Activated T-cell treated with anti-CD3 and anti-CD28 coated beads, Interleukin-2, amount 50 U/mL, for 1 hour (primary cell): ENCODE measurements at places on chromosomes 7 and 10.

DNA sequence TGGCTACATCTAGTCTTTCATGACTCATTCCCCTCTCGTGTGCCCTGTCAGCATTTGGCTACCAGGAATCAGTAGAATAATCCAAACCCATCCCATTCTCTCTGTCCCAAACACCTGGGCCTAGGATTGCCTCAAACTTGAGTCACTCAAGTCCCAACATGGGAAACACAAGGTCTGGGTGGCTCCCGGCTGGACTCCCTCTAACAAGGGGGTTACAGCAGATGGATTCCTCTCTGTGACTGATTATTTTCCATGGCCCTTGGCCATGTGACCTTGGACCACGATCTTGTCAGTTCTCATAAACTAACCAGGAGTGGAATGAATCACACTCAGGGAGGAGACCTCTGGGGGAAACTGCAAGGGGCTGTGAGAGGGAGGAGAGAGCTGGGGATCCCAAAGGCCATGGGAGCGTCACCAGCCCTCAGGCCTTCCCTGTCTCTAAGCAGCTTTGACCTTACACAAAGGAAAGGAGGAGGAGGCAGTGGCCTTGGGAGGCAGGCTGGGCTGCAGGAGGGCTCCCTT lies 533.1 kb downstream of the KCNMA1 start:
- DNase-seq: no peak

- no peak for DNase-seq
Observed at GRCh38 chr7:121576148-121576917, 180.2 kb upstream of the FAM3C start.

DNA sequence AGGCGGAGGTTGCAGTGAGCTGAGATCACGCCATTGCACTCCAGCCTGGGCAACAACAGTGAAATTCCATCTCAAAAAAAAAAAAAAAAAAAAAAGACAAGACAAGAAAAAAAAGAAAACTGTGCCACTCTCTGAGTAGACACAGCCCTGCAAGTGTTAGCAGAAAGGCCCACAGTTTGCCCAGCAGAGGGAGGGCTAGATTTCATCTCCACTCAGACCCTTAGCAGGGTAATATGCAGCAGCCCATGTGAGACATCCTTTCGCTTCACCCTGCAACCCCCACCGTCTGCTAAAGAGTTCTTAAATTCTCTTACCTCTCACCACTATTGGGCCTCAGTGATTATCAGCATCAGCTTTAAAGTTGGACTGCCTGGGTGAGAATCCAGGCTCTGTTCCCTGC lies 38.2 kb downstream of the CTNNA3 start:
- no peak for DNase-seq

DNA sequence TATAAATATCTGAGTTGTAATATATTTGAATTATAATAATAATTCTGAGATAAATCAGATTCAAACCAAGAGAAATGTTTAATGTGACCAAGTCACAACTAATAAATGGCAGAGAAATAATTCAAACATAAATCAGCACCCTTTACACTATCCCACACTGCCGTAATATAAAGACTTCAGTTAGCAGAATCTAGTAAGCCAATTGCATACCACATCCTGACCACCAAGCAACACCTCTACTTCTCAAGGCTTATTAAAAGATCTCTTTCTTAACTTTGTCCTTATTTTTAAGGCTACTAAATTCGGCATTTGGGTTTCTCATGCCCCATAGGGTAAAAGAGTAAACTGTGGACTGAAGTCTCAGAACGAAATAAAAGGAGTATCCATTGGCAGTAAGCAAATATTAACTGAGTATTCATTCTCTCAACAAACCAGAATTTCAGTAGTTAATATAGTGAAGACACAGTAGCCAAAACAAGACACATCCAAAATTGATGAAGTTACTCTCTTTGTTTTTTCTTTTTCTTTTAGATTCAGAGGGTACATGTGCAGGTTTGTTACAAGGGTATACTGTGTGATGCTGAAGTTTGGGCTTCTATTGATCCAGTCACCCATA lies 14.8 kb downstream of the ACBD5 start:
- DNase-seq: no peak

DNA sequence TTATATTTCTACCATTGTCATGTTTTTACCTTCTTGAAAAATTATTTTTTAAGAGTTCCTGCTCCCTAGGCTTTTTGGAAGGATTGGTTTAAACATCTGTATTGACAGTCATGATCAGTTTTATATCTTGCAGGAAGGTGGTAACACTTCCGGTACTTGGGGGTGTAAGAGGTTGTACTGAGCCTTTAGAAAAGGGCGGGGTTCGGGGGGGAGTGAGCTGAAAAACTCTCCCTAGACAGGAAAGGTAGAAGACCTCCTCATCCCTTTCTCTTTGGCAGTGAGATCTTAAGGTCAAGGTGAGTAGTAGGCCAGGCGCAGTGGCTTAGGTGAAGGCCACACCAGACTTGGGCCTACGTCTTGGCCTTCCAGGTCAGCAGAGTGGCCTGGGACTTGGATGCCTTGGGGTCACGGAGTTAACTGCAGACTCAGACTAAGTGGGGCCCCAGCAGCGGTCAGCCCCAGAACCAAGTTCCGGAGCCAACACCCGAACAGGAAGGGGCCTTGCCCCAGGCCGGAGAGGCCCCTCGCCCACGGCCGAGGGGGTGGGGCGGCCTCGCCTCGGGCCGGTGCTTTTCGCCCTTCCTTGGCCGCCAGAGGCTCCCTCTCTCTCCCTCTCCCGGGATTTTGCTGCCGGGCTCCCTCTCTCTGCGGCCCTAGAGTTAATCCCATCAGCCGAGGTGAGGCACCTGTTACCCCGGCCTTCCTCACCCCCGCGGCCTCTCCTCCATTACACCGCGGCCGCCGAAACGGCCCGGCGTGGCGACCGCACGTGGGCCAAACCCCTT lies at the start of gene PPP1R9A:
TSS of gene PPP1R9A (plus strand) at position 569 of the 785 bp plus-strand sequence. CDS start 2,520 bp downstream, outside the sequence.
- DNase-seq: no peak

DNA sequence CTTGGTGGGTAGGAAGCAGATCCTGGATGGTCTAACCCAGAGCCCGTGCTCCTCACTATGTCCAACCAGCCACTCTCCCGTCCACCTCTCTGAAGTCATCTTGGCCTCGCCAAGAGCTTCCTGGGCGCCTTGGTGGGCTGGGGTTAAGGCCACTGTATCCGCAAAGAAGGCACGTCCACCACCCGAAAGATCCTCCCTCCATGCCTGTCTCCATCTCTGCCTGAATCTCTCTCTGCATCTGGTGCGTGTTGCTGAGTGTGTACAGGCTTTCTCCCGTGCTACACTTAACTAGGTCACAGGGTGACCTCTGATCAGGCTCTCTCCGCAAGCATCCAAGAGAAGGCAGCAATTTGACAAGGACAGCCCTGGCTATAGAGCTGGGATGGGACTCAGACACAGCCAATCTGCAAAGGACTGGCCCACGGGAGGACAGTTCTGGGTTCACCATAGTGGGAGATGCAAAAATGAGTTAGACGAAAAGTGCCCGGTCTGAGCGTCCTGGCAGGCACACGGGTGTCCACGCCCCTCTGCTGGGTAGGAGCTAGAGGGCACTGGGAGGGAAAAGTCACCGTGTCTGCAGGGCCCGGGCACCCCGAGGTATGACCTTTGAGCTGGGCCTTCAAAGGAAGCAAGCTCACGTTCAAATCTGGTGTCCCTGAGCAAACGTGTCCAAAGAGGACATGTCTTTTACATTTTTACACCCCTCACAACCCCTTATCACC lies 9.4 kb upstream of the RFC2 start:
- DNase-seq: no peak

- no peak for DNase-seq
Observed at GRCh38 chr10:22795546-22795945, 81.2 kb upstream of the PIP4K2A start.

- DNase-seq: no peak
Observed at GRCh38 chr7:107777702-107778101, 25.3 kb downstream of the SLC26A3 start.

- DNase-seq: no peak
Observed at GRCh38 chr10:106714734-106715555, 449.6 kb downstream of the SORCS1 start.

DNA sequence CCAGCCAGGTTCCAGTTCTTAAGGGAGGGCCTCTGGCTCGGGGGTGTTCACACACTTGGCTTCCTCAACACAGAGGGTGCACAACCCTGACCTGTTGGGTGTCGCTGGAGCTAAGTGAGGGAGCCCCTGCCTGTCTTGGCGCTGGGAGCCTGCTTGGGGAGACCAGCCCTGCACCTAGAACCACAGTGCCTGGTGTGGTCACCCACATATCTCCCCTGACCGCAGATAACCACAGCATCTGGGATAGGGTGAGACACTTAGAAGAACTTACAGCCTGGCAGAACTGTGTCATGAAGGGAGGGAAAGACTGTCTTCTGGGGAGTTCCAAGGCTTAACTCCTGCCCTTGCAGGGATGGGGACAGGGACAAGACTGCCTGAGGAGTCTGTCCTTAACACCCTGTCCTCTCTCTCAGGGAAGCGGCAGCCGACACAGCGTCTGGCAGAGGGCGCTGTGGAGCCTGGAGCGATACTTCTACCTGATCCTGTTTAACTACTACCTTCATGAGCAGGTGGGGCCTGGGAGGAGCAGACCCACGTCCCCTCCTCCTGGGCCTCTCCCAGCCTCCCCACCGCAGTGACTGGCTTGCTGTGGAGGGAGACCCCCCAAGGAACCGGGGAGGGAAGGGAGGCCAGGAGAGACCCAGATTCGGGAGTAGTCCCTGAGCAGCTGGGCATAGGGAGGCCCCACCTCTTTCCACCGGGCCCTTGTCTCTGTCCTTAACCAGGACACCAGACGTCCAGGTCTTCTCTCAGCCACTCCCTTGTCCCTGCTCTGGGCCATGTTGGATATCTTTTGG lies 59.0 kb downstream of the PALD1 start:
- peak; percentile 30 for DNase-seq

DNA sequence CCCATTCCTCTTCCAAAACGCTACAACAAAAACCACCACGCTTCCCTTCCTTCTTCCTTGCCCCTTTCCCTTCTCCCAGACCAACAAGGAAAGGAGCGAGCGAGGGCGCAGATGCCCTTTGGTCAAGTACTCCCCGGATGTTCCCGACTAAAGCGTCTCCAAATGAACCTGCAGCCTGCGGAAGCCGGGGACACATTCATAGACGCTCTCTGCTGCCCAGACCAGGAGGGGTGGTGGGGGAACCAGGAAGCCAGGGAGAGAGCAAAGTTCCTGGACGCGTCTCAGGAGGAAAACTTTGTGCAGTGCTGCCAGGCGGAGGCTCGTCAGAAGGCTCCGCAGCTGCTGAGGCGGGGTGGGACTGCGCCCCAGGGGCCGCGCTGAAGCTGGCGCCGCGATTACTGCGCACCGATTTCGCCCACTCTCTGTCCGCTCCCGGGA lies 754 bp downstream of the SEMA3D start:
- DNase-seq: no peak

- DNase-seq: no peak
Observed at GRCh38 chr7:2134740-2135139, 98.0 kb downstream of the MAD1L1 start.

DNA sequence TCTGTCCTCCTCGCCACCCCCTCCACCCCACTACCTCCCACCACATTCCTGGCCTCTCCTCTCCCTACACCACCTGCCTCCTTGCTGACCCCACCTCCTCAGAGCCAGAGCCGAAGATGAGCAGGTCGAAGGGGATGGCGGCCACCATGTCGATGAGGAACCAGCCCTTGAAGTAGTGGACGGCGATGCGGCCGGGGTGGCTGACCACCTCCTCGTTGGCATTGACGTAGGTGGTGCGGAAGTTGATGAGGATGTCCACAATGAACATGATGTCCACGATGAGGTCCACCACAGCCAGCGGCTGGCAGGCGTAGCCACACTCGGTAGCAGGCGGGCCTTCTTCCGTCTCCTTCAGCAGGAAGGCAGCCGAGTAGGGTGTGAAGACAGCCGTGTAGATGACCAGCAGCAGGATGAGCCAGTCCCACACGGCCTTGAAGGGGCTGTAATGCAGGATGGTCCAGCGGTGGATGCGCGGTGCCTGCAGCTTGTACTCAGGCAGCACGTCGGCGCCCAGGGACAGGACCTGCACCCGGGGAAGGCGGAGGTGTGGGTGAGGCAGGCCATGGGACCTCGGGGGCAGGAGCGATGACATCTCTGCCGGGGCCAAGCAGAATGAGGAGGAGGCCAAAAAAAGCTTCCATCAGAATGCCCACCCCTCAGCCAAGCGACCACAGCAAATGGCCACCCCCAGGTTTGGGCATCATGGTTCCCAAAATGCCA lies 25.6 kb downstream of the KCNH2 start:
- no peak for DNase-seq

- DNase-seq: no peak
Observed at GRCh38 chr7:51082096-51082840, 234.3 kb downstream of the COBL start.

- no peak for DNase-seq
Observed at GRCh38 chr7:143073556-143073955, 21.4 kb downstream of the OR6V1 start.

DNA sequence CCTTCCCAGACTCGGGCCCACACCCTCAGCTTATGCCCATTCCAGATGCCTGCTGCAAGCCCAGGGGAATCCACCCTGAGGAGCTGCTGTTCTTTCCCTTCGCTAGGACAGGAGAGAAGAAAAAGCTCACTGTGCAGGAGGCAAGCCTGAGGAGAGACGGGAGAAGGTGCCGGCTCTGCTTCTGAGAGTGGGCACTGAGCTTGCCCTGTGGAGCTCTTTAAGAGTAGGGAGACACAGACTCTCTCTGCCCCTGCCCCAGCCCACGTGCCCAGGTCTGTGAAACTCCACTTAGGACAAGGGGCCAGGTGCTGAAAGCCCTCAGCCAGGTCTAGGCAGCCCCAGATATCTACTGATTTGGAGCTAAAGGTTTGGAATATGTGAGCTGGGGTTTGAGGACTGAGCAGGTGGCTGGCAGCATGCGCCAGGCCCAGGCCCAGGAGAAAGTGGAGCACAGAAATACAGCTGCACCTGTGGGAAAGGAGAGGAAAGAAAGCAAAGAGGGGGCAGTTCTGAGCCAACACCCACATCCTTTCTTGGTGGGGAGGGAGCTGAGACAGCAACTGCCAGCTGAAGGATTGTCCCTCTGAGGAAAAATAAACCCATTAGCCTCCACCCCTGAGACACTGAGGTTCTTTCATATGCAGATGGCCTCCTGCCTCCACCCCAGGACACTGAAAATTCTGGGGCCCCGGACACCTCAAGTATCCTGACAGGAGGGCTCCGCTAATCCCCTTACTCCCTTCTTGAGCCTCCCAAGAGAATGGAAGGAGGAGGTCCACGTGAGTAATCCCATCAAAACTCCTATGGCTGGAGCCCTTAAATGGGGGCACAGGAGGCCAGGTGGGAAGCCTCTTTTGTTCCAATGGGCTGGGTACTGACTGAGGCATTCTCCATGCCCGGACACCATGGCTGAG lies 7.3 kb downstream of the POLL start:
- no peak for DNase-seq

- no peak for DNase-seq
Observed at GRCh38 chr7:26580064-26580591, 284.3 kb downstream of the SKAP2 start.

DNA sequence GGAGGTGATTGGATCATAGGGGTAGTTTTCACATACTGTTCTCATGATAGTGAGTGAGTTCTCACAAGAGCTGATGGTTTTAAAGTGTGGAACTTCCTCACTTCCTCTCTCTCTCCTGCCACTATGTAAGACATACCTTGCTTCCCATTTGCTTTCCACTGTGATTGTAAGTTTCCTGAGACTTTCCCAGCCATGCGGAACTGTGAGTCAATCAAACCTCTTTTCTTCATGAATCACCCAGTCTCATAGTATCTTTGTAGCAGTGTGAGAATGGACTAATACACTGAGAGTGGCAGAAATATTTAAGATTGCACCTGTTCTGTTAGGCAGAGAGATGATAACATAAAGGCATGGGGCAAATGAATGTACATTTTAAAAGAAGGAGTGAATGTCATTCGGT lies 507.8 kb downstream of the SORCS3 start:
- no peak for DNase-seq

- DNase-seq: no peak
Observed at GRCh38 chr10:130398090-130398994, 262.2 kb downstream of the GLRX3 start.

- DNase-seq: no peak
Observed at GRCh38 chr10:119845656-119846055, 27.0 kb downstream of the MCMBP start.
